Astrocyte (in vitro differentiated cells and primary cell): ENCODE measurements at places on chromosomes 6 and 20. TPM values are rescaled to one million over a fixed set of nuclear protein-coding genes. Genes with fewer than 3 reads are reported as not detected.

GRCh38 chr6:153121311-153121710 is 9.8 kb downstream of the RGS17 start:
- peaks cover 6% of the 10 kb centered on the region for H3K4me1 ChIP-seq
- no peak overlapping the region for H3K27ac ChIP-seq
- DNase-seq: no peak
- no peak overlapping the region for H3K4me3 ChIP-seq
- H3K36me3 ChIP-seq: no peaks in the 10 kb centered on the region
- H3K27me3 ChIP-seq: no peaks in the 10 kb centered on the region

- no peaks in the 10 kb centered on the region for H3K4me1 ChIP-seq
- no peaks in the 10 kb centered on the region for H3K36me3 ChIP-seq
- no peak for DNase-seq
- no peak overlapping the region for H3K4me3 ChIP-seq
These were observed 3.7 kb downstream of the MANEA start for GRCh38 chr6:95581073-95581472.

SAMD5 gene
- total RNA-seq: 0.36 and 0.93 TPM in 2 replicates

AVP gene
- not detected in 2 replicates for total RNA-seq
